ENCODE measurements at places on chromosomes 13 and 19.

DNA sequence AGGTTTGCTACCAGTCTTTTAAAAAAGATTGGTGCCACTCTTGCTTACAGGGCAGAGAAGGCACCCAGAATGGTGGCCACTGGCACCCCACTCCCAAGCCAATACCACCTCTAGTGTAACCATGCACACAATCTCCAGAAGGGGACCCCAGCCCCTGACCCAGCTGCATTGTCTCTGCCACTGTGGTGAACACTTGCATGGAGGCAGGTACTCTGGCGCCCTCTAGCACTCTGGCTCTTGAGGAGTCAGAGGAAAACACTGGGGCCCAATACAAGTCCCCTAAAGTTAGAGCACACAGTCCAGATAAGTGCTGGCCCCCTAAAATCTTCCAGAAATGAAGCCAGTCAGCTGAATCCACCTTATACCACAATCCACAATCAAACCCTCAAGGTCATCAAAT, 6.0 kb downstream of the ERVV-1 start:
- peak; percentile 5 for DNase-seq

GRCh38 chr19:50495020-50495531, 15.9 kb downstream of the JOSD2 start:
- no peak for DNase-seq

GRCh38 chr13:35881360-35881759, 249.8 kb downstream of the DCLK1 start:
- DNase-seq: no peak

DNA sequence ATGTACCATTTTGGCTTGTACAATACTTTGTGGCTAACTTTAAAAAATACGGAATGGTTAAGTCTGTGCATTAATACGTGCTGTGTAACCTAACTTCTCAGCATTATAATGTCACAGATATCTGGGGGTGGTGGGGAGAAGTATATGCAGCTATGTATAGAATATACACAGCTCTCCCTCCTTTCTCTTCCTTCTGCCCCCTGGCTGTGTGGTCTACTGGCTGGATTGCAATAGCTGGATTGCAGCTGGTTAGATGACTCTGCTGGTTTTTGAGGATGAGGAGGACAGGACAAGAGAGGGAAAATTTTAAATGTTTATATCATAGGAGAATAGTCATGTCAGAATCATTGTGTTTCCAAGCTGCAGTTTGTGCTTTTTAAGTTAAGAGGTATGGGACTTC, 9.7 kb downstream of the RNASEH2B start:
- DNase-seq: peak; percentile 42

DNA sequence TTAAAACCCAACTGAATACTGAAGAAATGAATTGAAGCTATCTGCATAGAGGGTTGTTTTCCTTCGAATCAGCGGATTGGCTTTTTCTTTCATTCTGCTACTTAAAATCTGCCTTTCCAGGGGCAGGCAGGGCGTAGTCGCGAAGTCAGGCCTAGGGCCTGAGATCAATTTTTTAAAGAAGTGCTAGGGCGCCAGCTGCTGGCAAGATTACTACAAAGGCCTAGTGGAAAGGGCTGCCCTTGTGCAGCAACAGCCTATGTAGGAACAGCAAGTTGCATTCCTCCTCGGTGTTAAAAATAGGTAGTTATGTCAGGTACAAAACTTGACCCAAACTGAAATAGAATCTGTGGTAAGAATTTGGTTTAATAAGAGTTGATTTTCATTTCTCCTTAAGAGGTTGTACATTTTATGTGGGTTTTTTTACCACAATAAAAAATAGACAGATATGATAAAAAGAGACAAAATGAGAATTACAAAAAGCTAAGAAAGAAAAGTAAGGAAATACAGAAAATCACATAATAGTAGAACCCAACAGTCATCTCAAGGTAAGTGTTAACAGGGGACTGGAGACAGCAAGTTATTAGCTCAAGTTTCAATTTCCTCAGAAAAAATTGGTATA, 9.5 kb upstream of the URAD start:
- DNase-seq: peak; percentile 76

GRCh38 chr19:8367327-8368001, 3.5 kb downstream of the ANGPTL4 start:
- DNase-seq: no peak

GRCh38 chr19:21568816-21569493, 63.6 kb downstream of the ZNF429 start:
- peak; percentile 97 for DNase-seq

DNA sequence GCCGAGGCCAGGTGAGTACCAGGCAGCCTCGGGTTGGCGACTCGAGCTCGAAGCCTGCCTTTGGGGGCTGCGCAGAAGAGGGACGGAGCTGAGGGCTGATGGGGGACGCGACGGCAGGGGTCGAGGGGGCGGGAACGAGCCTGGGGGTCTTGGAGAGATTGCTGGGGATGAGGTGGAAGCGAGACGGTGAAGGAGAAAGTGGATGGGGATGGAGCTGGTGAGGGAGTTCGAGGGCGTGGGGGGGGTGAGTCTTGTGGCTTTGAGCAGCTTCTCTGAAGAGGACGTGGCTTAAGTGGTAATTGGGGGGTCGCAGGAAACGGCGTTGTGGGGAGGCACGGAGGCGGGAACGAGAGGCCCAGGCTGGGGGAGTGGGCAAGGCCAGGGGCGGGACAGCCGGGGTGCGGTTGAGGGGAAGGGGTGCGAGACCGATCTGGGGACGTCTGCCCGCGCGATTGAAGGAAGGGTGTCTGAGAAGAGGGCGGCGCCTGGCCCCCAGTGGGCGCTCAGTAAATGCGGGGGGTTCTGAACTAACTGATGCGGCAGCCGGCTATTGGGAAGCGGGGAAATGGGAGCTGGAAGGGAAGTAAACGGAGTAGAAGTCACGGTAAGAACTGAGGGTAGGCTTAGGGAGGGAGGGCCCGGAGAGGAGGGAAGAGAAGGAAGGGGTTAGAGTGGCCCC, 426 bp downstream of the MYO9B start:
- DNase-seq: peak; percentile 61

Data from hematopoietic multipotent progenitor cell treated with erythropoietin and hydrocortisone succinate and interleukin-3 and kit ligand, for 6 days (in vitro differentiated cells).